ENCODE measurements at places on chromosomes 6 and 20. TPM values are rescaled to one million over a fixed set of nuclear protein-coding genes. Genes with fewer than 3 reads are reported as not detected.

- DNase-seq = no peak
Observed at GRCh38 chr6:132954936-132955335, 140.6 kb downstream of the RPS12 start.

Gene RNF39
- total RNA-seq = not detected

Gene PRR18
- 0.95 TPM for total RNA-seq

DNA sequence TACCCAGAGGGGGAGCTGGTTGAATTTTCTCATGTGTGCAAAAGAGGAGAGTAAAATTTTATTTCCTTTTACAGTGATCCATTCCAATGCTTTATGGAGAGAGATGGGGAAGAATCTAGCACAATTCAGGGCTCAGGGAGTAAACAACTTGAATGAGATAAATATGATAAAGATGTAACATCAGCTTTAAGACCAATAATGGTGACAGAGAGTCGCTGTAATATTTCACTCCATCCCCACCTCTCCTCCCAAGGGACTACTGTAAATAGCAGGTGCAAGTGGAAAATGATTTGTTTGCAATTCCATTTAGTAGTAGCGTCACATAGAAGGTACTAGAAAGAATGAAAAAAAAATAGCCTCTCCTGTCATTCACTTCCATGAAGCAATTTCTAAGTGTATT is 4.8 kb downstream of the CRISP3 start:
- DNase-seq = no peak

GRCh38 chr6:52233975-52234823 is 10.1 kb downstream of the IL17F start:
- no peak for DNase-seq

DNA sequence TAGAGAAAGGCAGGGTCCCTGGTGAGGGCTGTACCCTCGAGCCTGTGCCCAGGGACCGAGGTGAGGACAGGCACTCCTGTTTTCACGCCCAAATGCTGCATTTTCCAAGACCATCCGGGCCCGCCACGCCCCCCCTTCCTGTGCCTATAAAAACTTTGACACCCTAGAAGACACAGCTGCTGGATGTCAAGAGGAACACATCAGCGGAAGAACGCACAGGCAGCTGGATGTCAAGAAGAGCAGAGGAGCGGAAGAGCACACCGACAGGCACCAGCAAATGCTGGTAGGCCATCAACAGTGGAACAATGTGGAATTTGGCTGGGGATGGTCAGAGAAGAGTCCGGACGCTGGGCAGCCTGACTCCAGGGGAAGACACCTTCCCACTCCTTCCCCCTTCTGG is 56.1 kb downstream of the TXLNB start:
- no peak for DNase-seq

- no peak for DNase-seq
Observed at GRCh38 chr20:40354880-40355279, 334.2 kb downstream of the MAFB start.

Gene CST7
- total RNA-seq = 2.5 TPM

DNA sequence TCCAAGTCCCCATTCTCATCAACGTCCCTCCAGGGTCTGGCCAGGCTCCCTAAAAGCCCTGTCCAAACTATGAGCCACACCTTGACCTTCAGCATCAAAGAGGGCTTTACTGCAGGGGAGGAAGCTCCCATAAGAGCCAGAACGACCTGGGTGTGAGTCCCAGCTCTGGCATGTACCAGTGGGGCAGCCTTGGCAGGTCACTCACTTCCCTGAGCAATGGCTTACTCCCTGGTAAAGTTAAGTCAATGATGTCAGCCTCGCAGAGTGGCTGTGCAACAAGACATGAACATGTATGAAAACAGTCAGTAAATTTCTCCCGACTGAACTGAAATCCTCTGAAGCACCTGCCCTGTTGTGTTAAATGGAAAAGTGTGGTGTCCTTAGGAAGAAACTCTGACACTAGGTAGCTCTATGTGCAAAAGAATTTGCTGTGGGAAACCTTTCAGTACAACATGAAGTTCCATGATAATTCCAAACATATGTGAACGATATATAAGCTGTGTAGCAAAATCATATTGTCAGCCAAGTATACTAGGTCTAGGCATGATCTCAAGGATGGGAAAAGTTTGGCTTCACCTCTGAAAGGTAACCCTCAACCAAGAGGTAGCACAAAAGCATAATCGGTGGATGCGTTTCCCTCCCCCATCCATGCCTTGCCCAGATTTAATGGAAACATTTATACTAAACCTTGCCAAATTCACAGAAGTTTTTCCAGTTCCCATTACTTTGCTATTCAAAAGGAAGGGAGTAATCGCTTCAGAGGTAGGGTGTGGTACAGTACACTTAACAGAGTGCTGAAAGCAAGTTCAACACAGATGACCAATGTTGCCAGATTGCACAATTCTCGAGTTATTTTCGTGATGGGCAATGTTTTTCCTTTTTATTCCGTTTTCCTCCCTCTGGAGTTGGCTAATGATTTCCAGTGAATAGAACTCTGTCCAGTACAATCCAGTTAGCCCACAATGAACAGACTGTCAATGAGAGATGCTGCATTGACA is 49.0 kb upstream of the RANBP9 start:
- no peak for DNase-seq

DNA sequence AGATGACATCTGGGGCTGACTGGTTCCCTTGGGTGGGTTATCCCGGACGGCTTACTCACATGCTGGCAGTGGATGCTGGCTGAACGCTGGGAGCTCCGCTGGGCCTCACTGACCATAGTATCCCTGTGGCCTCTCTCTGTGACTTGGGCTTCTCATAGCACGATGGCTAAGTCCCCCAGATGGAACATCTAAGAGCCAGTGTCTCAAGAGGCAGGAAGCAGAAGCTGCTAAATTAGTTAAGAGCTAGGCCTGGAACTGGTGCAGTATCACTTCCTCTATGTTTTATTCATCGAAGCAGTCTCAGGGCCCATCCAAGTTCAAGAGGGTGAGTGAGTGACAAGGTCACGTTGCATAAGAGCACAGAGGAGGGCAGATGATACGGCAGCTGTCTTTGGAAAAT is 116.5 kb upstream of the LAMP5 start:
- no peak for DNase-seq

Gene KIF25
- total RNA-seq = not detected

- DNase-seq = no peak
Observed at GRCh38 chr20:16007962-16008361, 565.3 kb downstream of the KIF16B start.

- no peak for DNase-seq
Observed at GRCh38 chr6:1516742-1517520, 92.8 kb upstream of the FOXC1 start.

DNA sequence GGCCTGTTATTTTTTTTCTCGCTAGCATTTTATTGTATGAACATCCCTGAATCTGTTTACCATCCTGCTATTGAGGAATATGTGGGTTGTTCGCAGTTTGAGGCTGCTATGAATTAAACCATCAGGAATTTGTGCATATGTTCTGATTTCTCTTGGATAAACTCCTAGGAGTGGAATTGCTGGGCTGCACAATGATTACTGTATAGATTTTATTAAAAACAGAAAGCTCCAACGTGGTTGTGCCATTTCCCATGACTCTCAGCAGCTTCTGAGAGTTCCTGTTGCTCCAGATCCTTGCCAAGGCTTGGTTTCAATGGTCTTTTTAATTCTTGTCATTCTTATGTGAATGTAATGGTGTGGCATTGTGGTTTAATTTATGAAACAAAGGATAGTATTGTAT is 75.1 kb downstream of the EDN3 start:
- DNase-seq = no peak

- DNase-seq = no peak
Observed at GRCh38 chr6:11155589-11155988, 44.1 kb upstream of the ERVFRD-1 start.

GRCh38 chr6:24915641-24916040 is 20.1 kb downstream of the RIPOR2 start:
- DNase-seq = no peak

DNA sequence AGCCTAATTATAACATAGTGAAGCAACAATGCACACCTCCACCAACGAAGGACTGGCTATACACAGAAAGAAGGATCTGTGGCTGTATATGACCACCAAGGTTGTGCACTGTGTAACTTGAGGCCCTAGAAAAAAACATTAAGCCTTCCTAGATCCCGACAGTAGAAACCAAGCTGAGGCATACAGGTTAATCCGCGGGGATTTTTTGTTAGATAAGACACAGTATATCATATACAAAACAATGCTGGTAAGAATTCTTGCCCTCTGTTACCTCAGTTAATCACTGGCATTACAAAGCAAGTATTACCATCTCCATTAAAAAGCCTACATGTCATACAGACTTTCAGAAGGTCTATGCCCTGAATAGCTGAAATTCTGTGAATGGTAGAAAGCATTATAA is 228.8 kb downstream of the TBC1D32 start:
- DNase-seq = no peak

Gene MAVS
- 26.2 TPM for total RNA-seq

GRCh38 chr6:125370343-125370742 is 68.6 kb upstream of the HDDC2 start:
- no peak for DNase-seq

GRCh38 chr6:16837217-16837972 is 76.1 kb upstream of the ATXN1 start:
- DNase-seq = no peak

Gene OR2J3
- not detected for total RNA-seq

- no peak for DNase-seq
Observed at GRCh38 chr20:58810116-58810878, 40.4 kb downstream of the GNAS-AS1 start.

DNA sequence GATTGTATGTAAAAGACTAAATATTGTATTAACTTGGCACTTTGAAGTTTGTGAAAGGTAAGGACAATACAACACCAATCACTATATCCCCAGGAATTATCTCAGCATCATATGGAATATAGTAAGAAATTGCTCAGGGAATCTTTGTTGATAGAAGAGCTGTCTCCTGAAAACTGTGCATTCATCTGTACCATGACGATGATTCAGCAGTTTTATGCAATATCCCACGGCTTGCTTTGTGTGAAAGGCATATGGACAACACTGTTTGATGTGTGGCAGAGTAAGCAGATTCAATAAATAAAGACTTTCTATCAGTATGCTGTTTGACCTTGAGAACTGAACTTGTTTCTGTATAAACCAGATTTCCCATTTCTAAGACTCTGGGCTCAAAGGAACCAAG is 147.5 kb upstream of the PLN start:
- DNase-seq = no peak

DNA sequence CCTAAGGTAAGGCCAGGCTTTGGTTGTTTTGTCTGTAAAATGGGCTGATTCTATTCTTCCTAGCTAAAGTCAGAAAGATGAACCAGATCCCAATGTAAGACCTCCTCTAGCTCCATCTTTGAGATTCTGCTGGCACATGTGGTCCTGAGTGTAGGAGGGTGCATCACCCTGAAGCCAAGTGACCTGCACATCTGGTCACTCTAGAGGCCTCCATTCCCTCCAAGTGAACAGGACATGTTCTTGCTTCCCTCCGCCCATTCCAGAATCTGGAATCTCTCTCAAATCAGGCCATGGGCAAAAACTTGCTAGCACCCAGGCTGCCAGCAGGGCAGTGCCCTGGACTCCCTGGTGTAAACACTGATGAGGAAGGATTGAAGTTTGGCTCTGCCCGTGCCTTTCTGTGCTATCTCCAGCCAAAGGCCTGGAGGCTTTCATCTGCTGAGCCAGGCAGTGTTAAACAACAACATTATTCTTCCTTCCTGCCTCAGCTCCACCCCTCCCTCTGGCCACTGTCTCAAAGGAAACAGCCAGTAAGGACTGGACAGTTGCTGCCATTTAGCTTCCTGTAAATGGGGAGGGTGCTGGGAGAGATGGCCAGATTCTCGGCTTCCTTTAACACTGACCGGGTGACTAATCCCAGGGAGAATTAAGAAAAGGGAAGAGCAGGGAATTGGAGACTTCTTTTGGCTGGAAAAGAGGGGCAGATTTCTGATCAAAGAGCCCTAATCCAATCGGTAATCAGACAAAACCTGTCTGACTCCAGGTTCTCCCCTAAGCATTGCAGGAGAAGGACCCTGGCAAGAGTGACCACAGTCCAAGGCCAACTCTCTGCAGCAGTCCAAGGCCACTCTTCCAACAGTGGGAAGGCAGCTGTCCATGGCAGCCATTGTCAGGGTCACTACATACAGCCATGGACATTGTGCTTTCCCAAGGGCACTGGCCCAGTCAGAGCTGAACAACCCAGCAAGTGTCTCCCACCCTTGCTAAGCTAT is 19.5 kb upstream of the ADGRF1 start:
- DNase-seq = no peak

Gene CDC5L
- 25.1 TPM for total RNA-seq

Gene GNMT
- total RNA-seq = not detected

Gene APOM
- 0.60 TPM for total RNA-seq

Gene KCNK15
- 4.1 TPM for total RNA-seq

GRCh38 chr20:56506103-56506502 is 18.4 kb upstream of the FAM209A start:
- no peak for DNase-seq

Gene TAF11
- total RNA-seq = 19.1 TPM

DNA sequence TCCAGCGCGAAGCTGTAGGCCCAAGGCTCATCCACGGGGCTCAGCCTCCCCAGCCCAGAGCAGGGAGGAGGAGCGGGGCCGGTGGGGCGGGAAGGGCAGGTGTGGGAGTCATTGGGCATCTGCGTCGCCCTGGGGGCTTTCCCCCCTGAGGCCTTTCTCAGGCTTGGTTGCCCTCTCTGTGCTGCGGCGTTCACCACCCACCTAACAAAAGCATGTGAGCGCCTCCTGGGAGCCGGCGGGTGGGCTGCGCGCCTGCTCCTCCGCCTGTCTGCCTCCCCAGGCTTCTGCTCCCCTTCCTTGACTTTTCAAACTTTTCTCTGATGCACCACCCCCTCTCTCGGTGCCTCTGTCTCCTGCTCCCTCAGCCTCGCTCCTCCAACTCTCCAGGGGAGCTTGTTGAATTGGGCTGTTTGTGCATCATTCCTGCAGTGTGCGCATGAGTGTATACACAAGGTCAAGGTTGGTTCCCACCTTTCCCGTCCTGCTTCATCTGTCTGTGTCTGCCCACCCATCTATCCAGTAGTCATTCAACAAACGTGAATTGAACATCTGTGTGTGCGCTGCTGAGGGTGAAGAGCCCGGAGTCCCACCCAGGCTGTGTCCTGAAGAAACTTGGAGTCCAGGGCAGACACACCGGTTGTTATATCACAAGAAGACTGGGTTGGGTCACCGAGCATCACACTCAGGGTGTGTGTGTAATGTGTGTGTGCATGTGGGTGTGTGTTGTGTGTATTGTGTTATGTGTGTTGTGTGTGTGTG is 82.4 kb upstream of the NNAT start:
- peak; percentile 55 for DNase-seq

- DNase-seq = no peak
Observed at GRCh38 chr6:75619230-75619899, 17.7 kb downstream of the SENP6 start.

DNA sequence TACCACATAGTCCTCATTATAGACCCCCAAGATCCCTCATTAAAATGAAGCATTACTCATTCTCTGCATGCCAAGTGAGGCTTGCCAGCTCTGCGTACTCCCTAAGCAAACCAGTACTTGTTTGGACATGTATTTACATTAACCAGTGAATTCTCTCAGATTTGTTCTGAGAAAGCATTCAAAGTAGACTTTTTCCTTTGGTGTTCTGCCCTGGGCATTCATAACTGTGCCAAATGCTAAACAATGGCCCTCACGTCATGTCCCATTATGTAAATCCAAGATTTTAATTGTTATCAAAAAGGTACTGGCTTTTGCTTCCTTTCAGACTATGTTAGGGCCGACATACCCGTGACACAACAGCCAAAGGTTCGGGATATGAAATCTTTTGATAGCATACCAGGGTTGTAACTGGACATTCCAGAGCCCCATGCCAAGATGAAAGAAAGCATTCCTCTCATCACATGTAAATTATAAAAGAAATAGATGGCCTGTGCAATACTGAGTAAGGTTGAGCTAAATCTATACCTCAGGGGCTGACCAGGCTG is 164.2 kb downstream of the ADAT2 start:
- DNase-seq = no peak

- DNase-seq = no peak
Observed at GRCh38 chr6:162488444-162488843, 239.1 kb downstream of the PRKN start.

All from posterior vena cava (tissue), 2 donors.